ENCODE measurements at places on chromosomes 5 and 9.

GRCh38 chr5:59660737-59661136 is 232.8 kb downstream of the PDE4D start:
- peak; percentile 66 for DNase-seq

GRCh38 chr5:102777099-102777498 is 22.0 kb downstream of the PAM start:
- DNase-seq, result no peak

GRCh38 chr5:117682416-117682815 is 1107.8 kb upstream of the SEMA6A start:
- no peak for DNase-seq

DNA sequence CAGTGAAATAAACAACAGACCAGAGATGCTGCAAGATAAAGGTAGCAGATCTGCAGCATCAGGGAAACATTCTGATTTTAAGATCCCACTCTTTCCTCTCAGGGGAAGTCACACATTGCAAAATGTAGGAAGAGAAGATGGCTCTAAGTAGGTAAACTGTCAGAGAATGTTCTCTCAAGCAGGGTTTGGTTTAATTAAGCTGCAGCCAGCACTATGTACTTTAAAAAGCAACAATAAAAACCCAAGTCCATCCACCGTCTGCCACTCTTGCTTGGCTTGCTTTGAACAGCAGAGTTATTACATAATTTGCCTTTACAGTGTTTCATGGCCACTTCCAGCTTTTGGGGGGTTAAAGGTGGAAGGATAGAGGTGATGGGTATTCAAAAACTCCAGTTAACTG is 343.2 kb upstream of the DAP start:
- no peak for DNase-seq

- no peak for DNase-seq
These were observed 69.4 kb downstream of the PPIC start for GRCh38 chr5:122967085-122967484.

DNA sequence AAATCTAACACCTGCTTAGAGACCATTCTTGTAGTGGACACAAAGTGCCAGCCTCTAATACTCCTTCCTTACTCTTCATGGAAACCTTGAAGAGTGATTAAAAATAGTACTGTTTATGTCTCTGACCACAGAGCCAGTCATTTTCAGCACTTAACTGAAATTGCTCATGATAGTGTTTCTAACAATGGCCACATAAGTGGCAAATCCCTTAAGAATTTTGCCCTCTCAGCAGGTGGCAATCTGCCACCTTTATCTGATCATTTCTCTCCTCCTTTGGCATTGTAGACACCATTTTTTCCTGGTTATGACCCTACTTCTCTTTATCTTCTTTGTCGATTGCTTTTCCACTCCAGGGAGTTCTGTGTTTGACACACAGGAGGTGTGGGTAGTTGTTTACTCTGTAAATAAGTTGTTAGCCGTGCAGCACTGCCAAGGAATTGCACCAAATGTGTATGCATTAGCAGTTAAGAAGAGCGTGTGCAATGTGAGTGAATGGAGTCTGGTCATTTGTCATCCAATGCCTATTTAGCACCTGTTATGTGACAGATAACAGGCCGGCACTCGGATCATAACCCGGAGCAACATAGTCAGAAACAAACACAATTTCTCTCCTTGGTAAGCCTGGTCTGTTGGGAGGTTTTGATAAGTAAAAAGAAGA is 36.8 kb upstream of the STARD4 start:
- DNase-seq, result no peak

- DNase-seq, result no peak
These were observed 133.0 kb downstream of the SMC2 start for GRCh38 chr9:104227108-104227507.

DNA sequence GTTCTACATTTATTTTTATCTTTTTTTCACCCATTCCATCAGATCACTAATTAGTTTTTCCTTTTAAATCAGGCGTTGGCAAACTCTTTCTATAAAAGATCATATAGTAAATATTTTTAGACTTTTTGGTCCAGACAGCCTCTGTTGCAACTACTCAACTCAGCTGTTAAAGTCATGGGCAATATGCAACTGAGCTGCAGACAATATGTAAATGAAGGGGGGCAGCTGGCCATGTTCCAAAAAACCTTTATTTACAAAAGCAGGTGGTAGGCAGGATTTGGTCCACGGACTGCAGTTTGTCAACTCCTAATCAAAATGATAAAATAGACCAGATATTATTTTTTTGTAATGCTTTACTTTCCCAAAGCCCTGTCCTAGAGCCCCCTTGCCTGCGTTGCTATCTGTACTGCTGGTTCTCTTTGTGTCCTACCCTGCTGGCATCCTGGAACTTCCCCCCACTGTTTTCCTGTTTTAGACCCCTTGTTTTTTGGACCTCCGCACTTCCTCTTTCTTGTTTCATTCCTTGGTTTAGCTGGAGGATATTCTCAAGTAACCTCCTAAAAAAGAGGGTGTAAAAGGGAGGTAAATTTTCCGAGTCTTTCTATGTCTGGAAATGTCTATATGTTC is 24.7 kb upstream of the TNFSF8 start:
- DNase-seq, result no peak

DNA sequence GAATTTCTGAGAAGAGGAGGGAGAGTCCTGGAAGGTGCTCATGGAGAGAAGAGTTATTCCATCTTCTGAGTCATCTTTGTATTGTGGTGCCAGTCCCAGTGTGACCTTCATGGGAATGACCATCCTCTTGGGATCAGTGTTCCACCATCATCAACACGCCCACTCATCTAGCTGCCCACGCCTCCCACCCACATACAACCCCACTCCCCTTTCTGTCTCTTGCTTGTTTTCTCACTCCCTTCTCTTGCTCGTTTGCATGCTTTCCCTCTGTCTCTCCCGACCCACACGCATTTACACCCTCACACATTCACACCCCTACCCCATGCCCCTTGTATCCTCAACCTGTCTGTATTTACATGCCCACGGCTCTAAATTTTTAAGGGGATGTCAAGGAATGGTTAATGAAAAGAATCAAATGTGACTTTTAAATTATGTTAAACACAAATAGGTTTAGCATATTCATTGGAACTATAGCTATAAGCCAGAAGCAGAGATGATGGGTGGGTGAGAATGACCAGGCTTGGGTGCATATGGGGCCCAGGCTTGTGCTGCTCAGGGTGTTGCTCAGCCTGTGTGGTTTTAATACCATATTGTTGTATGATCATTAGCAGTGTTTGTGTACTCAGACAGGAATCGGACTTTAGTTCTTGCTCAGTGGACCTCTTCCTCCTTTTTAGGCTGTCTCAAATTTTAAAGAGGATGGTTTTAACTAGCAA is 160.4 kb downstream of the ARHGAP26 start:
- no peak for DNase-seq

DNA sequence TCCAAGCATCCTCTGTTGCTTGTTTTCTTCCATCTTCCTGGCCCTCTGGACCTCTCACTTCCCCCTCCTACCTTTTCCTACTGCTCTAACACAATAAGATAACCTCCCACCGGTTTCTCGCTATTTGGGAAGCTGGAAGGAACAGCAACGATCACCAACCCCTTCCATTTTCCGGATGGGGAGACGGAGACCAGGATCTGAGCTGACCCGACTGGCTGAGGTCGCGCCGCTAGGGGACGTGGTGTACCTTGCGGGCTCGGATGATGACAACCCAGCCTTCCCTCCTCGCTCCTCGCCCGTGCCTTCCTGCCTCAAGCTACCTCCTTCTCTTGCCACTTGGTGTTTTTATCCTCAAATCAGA is 1.9 kb downstream of the LPAR1 start:
- DNase-seq, result peak; percentile 11

- no peak for DNase-seq
These were observed 17.0 kb downstream of the BICD2 start for GRCh38 chr9:92747459-92748232.

GRCh38 chr9:91084896-91085516 is 276.7 kb downstream of the AUH start:
- peak; percentile 9 for DNase-seq

DNA sequence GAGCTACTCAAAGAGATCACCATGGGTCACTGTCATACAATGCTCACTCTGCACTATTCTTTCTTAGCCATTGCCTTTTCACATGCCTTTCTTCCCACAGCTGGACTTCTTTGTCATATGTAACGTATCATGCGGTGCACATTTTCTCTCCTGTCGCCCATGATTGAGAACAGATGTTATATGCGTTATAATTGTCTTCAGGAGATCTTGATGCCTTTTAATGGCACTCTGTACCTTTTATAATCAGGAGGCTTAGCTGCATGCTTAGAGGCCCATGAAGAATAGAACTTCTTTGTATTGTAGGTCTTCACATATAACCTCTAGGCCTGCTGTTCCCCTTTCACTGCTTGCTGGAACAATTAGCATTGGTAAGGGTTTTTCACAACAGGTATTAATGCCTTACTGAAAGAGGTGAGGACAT is 436.1 kb downstream of the CDH10 start:
- DNase-seq, result no peak

GRCh38 chr5:61563401-61563800 is 231.3 kb downstream of the ZSWIM6 start:
- peak; percentile 67 for DNase-seq

DNA sequence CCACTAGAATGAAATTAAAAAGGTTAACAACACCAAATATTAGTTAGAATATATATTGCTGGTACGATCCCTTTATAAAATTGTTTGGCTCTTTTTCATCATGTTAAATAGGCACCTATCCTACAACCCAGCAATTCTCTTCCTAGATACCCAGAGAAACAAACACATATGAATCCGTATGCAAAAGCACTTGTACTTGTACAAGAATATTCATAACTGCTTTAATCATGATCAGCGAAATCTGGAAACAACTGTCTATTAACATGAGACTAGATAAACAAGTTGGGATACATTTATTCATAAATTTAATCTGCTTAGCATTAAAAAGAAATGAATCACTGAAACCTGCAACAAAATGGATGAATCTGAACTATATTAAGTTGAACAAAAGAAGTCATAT is 113.7 kb upstream of the MAP1B start:
- DNase-seq, result no peak

- DNase-seq, result no peak
These were observed 16.9 kb downstream of the SLC25A48 start for GRCh38 chr5:135851186-135851914.

- no peak for DNase-seq
These were observed at the start of gene IFNA5 for GRCh38 chr9:21305213-21305612. IFNA5 (minus strand) TSS chr9:21305313; CDS start chr9:21305256, 57 bp downstream.

DNA sequence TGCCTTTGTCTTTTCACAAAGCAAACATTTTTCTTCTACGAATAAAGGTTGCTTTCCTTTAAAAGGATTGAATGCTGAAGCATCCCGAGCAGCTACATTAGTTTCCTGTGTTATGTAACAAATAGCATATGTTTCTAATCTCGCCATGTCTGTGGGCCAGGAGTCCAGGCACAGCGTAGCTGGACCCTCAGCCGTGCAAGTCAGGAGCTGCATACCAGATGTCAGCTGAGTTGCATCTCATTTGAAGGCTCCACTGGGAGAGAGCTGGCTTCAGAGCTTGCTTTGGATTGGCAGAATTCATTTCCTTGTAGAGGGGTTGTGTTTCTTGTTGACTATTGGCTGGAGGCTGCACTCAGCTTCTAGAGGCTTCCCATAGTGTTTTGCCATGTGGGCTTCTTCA is 16.0 kb upstream of the GOLPH3 start:
- no peak for DNase-seq

DNA sequence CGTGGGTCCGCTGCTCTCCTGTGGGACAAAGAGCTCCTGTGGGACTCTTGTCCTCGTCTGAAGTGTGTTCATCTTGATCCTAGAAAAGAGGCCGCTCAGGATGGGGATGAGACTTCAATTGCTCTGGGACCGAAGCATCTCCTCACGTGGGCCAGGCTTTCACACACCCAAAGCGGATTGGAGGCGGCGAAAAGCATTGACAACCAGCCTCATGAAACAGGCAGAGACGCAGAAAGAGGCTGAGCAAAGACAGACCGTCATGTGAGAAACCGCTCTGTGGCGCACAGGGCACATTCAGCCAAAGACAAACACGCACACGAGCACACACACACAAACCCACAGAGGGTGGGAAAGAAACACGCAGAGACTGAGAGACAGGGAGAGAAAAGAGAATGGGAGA is 479.5 kb downstream of the SPATA31A7 start:
- no peak for DNase-seq

DNA sequence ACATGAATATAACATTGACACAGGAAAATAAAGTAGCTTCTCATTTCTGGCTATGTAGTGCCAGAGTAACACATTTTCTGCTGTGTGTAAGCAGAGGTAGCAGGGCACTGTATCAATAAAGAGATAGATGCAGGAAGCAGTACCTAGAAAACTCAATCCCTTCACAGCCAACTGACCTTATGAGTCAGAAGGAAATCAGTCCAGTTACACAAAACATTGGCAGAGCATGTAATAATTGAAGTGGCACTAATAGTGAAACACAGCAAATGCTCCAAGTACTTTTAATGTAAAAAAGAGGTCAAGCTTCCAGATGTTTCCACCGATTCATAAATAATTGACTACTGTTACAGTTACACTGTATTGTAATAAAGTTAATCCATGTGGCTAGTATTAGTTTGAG is 706.6 kb downstream of the EFNA5 start:
- DNase-seq, result no peak

DNA sequence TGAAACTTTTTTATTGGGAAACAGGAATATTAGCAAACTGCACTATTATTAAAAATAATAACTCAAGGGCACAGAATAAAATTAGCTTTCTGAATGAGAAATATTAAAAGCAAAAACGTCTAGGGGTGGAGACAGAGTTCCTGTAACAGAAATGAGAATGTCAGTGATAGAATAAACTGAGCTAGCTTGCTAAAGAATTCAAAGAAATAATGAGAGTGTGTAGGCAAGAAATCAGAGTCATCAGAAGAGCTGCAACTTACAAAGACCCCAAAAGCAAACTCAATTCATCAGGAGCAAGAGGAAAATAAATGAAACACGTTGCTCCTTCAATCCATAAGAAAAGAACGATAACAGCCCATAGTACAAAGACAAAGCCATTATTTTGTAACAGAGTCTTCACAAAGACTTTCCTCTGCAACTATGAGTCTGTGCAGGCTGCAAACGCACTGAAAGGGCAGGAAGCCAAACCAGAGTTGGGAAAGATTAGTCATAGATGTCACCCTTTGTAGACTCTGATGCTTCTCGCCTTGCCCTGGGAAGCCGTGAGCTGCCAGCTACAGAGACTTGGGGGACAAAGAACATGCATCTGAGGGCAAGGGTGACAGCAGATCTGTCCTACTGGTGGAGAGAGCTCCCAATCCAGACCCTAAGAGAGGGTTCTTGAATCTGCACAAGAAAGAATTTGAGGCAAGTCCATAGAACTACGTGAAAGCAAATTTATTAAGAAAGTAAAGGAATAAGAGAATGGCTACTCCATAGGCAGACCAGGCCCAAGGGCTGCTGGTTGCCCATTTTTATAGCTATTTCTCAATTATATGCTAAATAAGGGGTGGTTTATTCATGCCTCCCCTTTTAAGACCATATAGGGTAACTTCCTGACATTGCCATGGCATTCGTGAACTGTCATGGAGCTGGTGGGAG is 40.8 kb downstream of the SHC3 start:
- DNase-seq, result no peak

- no peak for DNase-seq
These were observed 127.4 kb downstream of the PALM2AKAP2 start for GRCh38 chr9:109907400-109907799.
